Activated T-helper 1 cell treated with anti-CD3 and anti-CD28 coated beads, Interleukin-2, amount 50 U/mL, for 16 hours (primary cell): ENCODE measurements at places on chromosomes 1 and 21.
A peak's percentile ranks its signal among the peaks of the same experiment; 100 is the strongest.

- DNase-seq, result no peak
Observed at GRCh38 chr1:150628766-150629114, 672 bp downstream of the ENSA start.

- no peak for DNase-seq
Observed at GRCh38 chr1:211781260-211781659, 49.3 kb downstream of the LPGAT1 start.

- DNase-seq, result no peak
Observed at GRCh38 chr1:111553196-111553595, 49.8 kb upstream of the ADORA3 start.

GRCh38 chr1:69073176-69073575, 494.5 kb upstream of the LRRC7 start:
- no peak for DNase-seq

DNA sequence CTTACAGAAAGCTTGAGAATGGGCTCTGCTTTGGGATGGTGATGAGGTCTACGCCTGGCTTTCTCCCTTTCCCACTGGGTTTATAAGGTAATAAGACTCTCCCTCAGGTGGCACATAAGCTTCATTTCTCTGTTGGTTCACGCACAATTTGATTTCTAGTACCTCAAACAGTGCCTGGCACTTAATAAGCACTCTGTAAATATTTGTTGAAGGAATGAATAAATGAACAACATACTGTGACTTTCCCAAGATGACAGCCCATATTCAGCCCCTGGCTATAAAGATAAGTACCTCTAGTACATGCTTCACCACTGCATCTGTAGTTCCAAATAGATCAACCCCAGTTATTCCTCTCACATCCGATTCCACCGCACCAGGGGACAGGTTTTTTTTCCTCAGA, 17.8 kb downstream of the COPA start:
- no peak for DNase-seq

DNA sequence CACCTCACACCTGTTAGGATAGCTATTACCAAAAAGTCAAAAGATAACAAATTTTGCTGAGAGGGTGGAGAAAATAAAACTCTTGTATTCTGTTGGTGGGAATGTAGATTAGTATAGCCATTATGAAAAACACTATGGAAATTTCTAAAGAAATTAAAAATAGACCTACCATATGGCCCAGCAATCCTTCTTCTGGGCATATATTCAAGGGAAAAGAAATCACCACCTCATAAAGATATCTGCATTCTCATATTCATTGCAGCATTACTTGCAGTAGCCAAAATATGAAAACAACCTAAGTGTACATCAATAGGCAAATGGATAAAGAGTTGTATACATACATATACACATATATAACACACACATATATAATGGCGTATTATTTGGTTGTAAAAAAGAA, 791.6 kb upstream of the RGS18 start:
- DNase-seq, result no peak

DNA sequence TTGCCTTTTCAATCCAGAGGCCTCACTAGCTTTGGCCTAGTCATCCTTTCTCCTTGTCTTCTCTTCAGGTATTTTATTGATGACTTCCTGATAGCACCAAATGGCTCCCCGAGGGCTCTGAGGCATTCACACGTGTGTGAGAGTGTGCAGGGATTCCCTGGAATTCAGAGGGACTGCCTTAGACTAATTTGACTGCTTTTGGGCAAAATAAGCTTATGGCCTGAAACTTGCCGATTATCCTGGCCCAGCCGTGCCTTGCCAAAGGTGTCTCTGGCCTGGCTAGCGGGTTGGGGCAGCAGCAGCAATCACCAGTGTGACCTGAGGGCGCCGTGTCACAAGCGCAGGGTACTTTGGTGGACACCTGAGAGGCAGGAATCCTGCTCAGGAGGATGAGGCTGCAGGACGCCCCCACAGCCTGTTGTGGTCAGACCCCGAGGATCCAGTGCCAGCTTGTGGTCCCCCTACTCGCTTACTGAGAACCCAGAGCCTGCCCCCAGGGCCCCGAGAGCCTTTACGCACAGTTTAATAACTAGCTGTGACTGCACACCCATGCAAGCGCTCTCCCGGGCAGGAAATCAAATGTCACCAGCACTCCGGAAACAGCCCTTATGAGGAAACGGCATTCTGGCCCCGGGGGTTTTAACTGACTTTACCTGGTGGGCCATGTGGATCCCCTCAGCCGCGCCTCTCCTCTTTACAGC, 62.8 kb upstream of the PDE9A start:
- no peak for DNase-seq

- no peak for DNase-seq
Observed at GRCh38 chr1:222927031-222927430, 112.2 kb downstream of the DISP1 start.

GRCh38 chr21:25999921-26000582, 170.5 kb downstream of the APP start:
- DNase-seq, result peak; percentile 8

GRCh38 chr1:209835782-209836298, 8.1 kb downstream of the UTP25 start:
- no peak for DNase-seq

GRCh38 chr21:37967036-37967435, 50.8 kb upstream of the KCNJ6 start:
- no peak for DNase-seq

DNA sequence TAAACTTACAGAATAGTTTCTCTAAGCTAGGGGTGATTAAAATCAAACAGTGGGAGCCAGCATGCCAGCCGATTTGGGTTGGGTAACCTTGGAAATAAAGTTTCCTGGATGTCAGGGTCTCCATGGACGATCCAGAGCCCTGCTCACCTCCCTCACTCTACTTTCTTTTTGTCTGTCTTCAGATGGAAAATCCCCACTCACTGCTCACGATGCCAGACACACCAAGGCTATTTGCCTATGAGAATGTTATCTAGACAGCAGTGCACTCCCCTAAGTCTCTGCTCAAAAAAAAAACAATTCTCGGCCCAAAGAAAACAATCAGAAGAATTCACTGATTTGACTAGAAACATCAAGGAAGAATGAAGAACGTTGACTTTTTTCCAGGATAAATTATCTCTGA, 13.9 kb downstream of the SLAMF7 start:
- DNase-seq, result no peak
